ENCODE measurements at places on chromosomes 13 and 19. TPM values are rescaled to one million over a fixed set of nuclear protein-coding genes. Genes with fewer than 3 reads are reported as not detected.
A peak's percentile ranks its signal among the peaks of the same experiment; 100 is the strongest.

DNA sequence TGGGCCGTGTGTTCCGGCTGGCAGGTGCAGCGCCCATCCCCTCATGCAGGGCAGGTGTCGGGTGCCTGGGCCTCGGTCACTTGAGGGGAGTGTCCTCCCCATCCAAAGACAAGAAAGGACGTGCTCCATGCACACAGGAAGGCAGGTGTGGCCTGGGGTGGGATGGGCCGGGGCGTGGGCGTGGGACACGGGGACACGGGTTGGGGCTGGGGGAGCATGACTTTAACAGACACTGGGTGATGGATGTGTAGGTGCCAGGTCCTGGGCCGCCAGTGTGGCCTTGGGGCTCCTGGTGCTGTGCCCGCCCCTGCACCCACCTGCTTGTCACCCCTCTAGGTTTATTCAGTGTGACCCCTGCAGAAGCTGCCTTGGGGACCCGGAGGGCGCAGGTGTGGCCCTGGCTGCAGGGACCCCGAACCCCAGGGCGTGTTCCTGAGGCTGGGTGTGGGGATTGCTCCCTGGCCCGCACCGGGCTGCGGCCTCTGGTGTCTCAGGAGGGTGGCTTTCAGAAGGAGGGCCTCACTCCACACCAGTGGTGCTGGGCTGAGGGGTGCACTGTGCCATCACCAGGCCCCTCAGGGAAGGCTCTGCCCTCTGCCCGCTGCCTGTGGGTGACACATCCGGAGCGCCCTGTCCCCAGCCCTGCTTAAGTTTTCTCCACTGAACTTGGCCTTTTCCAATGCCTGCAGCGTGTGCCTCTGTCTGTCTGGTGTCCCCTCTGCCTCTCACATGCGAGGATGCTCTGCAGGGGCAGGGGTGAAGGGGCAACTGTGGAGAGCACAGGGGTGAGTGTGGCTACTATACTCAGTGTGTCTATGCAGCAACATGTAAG, 5.2 kb downstream of the TMEM255B start:
- DNase-seq = no peak
- no peaks in the 10 kb centered on the region for H3K36me3 ChIP-seq
- no peak overlapping the region for H3K4me3 ChIP-seq
- no peak overlapping the region for H3K27ac ChIP-seq
- peaks cover 27% of the 10 kb centered on the region for H3K27me3 ChIP-seq
- H3K4me1 ChIP-seq = peaks cover 4% of the 10 kb centered on the region

DNA sequence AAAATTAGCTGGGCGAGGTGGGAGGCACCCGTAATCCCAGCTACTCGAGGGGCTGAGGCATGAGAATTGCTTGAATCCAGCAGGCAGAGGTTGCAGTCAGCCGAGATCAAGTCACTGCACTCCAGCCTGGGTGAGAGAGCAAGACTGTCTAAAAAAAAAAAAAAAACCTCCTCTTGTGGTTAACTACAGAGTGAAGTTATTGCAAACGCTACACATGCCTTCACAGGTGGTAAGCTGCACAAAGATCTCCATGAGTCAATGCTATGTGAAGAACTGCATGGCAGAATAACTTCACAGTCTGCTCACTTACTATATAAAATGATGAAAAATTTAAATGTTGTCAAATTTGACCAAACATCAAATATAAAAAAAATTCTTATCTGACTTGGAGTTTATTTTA, 436.8 kb downstream of the FGF14 start:
- peaks cover under 1% of the 10 kb centered on the region for H3K4me1 ChIP-seq
- no peak overlapping the region for H3K4me3 ChIP-seq
- H3K27me3 ChIP-seq = no peaks in the 10 kb centered on the region

DNA sequence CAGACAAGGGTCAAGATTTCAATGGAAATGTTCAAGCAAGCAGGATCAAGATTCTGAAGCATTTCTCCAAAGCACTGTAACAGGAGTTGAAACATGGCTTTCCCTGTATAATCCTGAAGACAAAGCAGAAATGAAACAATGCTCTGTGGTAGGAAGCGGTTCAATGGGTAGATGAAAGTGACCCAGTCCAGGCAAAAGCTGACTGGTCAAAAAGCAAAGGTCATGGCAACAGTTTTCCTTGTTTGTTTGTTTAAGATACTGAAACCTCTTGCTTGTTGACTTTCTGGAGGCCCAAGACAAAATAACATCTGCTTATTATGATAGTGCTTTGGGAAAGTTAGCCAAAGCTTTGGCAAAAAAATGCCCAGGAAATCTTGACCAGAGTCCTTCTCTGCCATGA, 1343.9 kb upstream of the PCDH9 start:
- no peak for DNase-seq
- H3K36me3 ChIP-seq = no peaks in the 10 kb centered on the region

- H3K27me3 ChIP-seq = peaks cover 4% of the 10 kb centered on the region
- H3K27ac ChIP-seq = no peak overlapping the region
- peaks cover 10% of the 10 kb centered on the region for H3K4me1 ChIP-seq
Measured at GRCh38 chr19:1084024-1084868, 10.9 kb downstream of the POLR2E start.

GRCh38 chr19:33740811-33741396, 55.8 kb upstream of the KCTD15 start:
- H3K27ac ChIP-seq = no peak overlapping the region
- no peaks in the 10 kb centered on the region for H3K4me1 ChIP-seq
- peaks cover 6% of the 10 kb centered on the region for H3K27me3 ChIP-seq
- H3K36me3 ChIP-seq = no peaks in the 10 kb centered on the region

GRCh38 chr19:5891938-5892771, 11.4 kb downstream of the NDUFA11 start:
- no peak overlapping the region for H3K4me3 ChIP-seq
- peak; percentile 89 for DNase-seq
- H3K27ac ChIP-seq = no peak overlapping the region
- peaks cover 8% of the 10 kb centered on the region for H3K4me1 ChIP-seq
- H3K27me3 ChIP-seq = no peaks in the 10 kb centered on the region

DNA sequence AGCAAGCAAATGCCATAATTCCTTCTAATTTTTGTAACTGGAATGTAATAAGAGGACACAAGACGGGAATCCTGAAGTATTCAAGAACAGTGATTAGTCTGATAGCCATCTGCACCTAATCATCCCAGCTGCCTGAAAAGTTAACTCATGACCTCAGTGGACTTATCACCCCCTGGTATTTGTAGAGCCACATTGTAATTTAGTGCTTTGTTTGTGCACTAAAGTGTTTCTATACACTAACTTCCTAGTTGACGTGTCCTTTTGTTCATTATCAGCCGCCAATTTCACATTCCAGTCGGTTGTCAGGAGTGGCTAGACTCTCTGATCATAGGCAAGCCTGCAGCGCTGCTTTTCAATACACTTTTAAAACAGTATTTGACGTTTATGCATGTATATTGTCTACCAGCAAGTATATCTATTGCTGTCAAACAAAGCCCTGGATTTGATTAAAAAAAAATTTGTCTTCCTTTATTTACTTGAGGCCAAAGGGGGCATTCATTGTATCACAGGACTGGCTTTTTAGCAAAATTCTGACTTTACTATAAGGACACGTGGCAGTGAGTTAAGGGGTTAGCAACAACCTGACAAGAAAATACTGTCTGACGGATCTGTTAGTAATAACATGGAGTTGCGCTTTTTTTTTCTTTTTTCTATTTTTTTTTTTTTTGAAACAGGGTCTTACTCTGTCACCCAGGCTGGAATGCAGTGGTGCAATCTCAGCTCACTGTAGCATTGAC, 10.4 kb upstream of the SOX21 start:
- no peaks in the 10 kb centered on the region for H3K27me3 ChIP-seq
- peak; percentile 46 for DNase-seq
- peaks cover 15% of the 10 kb centered on the region for H3K4me1 ChIP-seq
- no peak overlapping the region for H3K4me3 ChIP-seq
- H3K27ac ChIP-seq = peak overlapping the region; percentile 18

- H3K27me3 ChIP-seq = no peaks in the 10 kb centered on the region
- no peak for DNase-seq
- H3K27ac ChIP-seq = no peak overlapping the region
Measured at GRCh38 chr13:108195146-108195545, 20.2 kb downstream of the LIG4 start.

Gene MIR17HG
- 53.4 TPM for total RNA-seq

Gene LRRC63
- total RNA-seq = not detected
